ENCODE measurements at places on chromosomes 13 and 19. TPM values are rescaled to one million over a fixed set of nuclear protein-coding genes. Genes with fewer than 3 reads are reported as not detected.

SMIM44 gene
- total RNA-seq = not detected

PKN1 gene
- total RNA-seq = 203 TPM

SPTBN4 gene
- 7.4 TPM for total RNA-seq

IQCN gene
- total RNA-seq = 0.50 TPM

MYPOP gene
- total RNA-seq = 1.2 TPM

MICOS13 gene
- 24.8 TPM for total RNA-seq

HSPB6 gene
- total RNA-seq = 49.6 TPM

SNRPD2 gene
- total RNA-seq = 360 TPM

OR7D2 gene
- total RNA-seq = under 0.01 TPM

ZNF415 gene
- total RNA-seq = 6.1 TPM

All from uterine smooth muscle cell (primary cell).